ENCODE measurements at places on chromosomes 4 and X.

DNA sequence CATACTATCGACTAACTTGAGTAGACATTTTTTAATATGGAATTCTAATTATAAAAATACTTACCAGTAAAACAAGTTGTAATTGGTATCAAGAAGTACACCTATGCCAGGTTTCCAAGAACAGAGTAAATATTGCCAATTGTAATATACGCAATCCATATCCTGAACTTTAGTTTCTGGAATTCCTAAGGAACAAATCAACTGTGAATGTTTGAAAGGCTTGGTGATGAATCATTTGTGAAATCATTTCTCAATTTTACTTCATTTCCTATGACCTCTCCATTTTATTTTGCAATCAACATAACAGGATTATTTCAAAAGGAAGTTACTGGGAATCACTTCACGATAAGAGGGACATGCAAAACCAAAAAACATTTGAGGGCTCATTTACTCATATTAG is 3.7 kb downstream of the IL13RA2 start:
- DNase-seq: no peak

GRCh38 chr4:122815248-122815647 is 11.4 kb upstream of the FGF2 start:
- DNase-seq: no peak

- no peak for DNase-seq
These were observed 4.1 kb downstream of the PITX2 start for GRCh38 chr4:110618581-110619462.

- no peak for DNase-seq
These were observed 68.7 kb upstream of the NDST3 start for GRCh38 chr4:117965622-117966021.

GRCh38 chr4:8917321-8917811 is 45.7 kb upstream of the HMX1 start:
- DNase-seq: no peak

GRCh38 chr4:174012886-174013259 is 270.6 kb downstream of the FBXO8 start:
- DNase-seq: no peak

DNA sequence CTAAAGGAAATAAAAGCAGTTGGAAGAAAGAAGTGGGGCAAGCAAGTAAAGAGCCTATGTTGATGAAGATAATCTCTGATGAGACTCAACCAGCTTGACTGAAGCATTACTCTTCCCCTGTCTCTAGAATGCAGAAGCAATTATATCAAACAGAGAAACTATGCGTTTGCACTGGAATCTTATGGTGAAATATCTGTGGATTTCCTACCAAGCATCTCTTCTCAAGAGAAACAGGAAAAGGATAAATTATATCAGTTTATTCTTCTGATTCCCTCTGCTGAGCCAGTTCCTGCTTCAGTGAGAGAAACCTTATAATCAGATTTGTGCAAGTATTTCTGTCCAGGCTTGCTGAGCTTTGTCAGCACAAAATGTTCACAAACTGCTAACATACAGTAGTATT is 316.7 kb upstream of the SLC7A11 start:
- no peak for DNase-seq

- no peak for DNase-seq
These were observed 34.3 kb downstream of the MECP2 start for GRCh38 chrX:154063234-154063633.

GRCh38 chr4:134777606-134778005 is 576.0 kb upstream of the PABPC4L start:
- no peak for DNase-seq

DNA sequence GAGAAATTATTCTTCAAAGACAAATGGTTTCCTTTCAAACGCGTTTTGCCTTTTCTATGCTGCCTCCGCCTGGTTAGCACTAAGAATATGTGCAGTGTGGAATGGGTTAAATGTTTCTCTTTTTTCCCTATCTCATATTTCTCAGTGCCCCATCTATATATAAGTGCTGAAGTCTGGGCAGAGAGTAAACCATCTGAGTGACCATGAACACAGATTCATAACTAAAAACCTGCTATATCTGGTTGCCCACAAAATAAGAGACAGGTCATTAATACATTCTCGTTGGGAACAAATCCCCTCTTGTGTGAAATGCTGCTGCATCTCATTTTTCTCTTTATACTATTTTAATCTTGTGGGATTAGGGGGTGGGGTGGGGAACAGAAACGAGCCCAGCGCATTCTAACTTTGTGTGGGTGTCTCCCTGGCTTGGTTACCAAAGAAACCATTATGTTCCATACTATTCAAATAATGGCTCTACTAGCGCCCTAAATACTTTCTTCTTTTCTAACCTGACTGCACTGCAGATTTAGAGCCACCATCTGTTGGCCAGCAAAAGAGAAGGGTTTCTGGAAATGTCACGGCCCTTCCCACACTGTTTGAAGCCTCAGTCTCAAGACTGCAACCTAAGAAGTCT is 42.2 kb upstream of the PTCHD1 start:
- DNase-seq: no peak

DNA sequence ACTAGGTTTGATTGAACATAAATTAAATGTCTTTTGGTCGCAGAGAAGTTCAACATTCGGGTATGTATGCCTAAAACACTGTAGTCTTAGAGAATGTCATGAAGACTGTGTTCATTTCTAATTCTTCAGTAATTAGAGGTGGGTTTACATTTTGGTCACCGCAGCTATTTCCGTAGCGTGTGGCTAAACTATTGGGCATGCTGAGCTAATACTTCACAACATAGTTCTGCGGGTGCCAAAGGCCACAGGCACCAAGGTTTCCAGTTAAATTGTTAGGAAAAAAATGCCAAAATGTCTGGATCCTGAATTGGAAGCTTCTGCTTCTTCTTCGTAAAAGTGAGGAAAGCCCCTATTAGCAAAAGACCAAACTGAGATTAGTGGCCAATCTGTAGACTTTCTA is 25.1 kb downstream of the SMIM31 start:
- DNase-seq: no peak

GRCh38 chrX:78886550-78886949 is 58.6 kb upstream of the P2RY10 start:
- no peak for DNase-seq
